ENCODE measurements at places on chromosomes 7 and 10. TPM values are rescaled to one million over a fixed set of nuclear protein-coding genes. Genes with fewer than 3 reads are reported as not detected.

- peaks cover 12% of the 10 kb centered on the region for H3K27me3 ChIP-seq
- H3K36me3 ChIP-seq = no peaks in the 10 kb centered on the region
- no peak overlapping the region for H3K27ac ChIP-seq
- no peak for DNase-seq
- no peaks in the 10 kb centered on the region for H3K4me1 ChIP-seq
These were observed 120.9 kb upstream of the KCTD7 start for GRCh38 chr7:66507764-66508296.

DNA sequence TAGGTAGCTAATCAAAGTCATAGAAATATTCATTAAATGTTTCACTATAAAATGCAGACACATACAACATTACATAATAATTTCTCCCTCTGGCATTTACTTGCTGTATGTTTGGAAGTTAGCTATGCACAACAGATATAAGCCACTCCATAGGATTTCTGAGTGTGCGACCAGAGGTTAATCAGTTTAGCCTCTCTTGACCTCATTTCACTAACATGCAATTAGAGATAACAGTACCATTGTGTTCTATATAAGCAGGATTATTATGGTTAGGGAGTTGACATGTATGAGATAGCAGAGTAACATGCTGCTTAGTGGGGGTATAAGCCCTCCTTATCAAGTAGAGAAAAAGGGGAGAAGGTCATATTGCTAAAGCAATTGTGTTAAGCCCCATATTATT lies 26.4 kb downstream of the GLUD1 start:
- no peak for DNase-seq
- no peak overlapping the region for H3K27ac ChIP-seq
- no peak overlapping the region for H3K4me3 ChIP-seq
- no peaks in the 10 kb centered on the region for H3K27me3 ChIP-seq
- peaks cover 43% of the 10 kb centered on the region for H3K36me3 ChIP-seq
- peaks cover 6% of the 10 kb centered on the region for H3K4me1 ChIP-seq

POU6F2 gene
- total RNA-seq = 0.19 TPM

C10orf105 gene
- not detected for total RNA-seq

DNA sequence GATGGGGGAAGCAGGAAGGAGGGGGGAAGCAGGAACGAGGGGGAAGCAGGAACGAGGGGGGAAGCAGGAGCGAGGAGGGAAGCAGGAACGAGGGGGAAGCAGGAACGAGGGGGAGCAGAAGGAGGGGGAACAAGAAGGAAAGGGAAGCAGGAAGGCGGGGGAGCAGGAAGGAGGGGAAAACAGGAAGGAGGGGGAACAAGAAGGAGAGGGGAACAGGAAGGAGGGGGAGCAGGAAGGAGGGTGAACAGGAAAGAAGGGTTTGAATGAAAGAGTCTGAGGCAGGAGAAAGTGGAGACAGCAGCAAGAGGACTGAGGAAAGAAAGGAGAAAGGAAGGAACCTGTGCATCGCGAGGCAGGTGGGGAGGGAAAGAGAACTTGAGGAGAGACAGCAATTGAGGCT lies 256.6 kb downstream of the PTEN start:
- H3K36me3 ChIP-seq = peaks cover 6% of the 10 kb centered on the region
- H3K4me3 ChIP-seq = no peak overlapping the region
- H3K4me1 ChIP-seq = no peaks in the 10 kb centered on the region
- H3K27me3 ChIP-seq = no peaks in the 10 kb centered on the region
- DNase-seq = no peak
